ENCODE measurements at places on chromosomes 1 and 21.

DNA sequence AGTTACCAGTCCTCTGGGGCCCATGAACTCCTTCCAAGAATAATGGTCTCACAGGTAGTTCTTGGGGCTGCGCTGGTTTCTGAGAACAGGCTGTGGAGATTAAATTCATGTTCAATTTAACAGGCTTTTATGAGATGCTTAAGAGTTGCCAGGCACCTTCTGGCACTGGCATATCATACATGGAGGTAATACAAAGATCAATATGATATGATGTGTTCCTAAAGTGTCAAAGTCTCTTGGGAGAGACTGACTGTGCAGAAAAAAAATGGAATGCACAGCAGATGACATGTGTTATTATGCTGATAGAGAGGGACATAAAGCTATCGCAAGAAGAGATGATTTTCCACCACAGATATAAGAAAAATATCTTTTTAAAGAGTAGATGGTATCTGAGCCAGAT is 6.8 kb downstream of the CYP2J2 start:
- no peak for DNase-seq

DNA sequence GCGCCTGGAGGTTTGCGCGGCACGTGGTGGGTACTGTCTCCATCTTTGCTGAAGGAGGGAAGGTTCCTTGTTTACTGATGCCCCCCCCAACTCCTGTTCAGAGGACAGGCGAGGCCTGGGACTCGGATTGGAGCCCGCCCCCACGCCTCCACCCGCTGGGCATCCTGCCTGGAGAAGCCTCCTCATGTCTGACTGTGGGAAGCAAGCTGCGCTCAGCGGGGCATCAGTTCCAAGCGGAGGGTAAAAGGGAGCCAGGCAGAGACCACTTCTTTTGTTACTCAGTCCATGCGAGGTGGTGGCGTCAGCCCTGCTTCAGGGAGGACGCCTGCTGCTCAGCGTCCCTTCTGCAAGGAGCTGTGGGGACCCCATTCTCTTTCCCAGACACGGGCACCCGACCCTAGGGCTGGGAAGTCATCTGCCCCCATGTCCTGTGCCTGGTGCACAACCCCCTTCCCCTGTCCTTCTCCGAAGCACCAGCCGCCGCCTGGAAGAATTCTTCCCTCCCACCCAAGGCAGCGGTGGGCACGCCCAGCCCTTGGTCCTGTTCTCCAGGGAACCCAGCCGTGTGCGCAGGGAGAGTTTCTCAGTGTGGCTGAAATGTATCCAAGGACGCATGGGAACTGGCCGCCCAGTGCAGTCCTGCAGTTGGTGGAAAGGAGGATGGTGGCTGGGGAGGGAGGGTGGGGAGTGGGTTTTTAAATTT is 414.0 kb downstream of the CAMTA1 start:
- no peak for DNase-seq

- DNase-seq: no peak
Observed at GRCh38 chr1:222970040-222970439, 155.2 kb downstream of the DISP1 start.

DNA sequence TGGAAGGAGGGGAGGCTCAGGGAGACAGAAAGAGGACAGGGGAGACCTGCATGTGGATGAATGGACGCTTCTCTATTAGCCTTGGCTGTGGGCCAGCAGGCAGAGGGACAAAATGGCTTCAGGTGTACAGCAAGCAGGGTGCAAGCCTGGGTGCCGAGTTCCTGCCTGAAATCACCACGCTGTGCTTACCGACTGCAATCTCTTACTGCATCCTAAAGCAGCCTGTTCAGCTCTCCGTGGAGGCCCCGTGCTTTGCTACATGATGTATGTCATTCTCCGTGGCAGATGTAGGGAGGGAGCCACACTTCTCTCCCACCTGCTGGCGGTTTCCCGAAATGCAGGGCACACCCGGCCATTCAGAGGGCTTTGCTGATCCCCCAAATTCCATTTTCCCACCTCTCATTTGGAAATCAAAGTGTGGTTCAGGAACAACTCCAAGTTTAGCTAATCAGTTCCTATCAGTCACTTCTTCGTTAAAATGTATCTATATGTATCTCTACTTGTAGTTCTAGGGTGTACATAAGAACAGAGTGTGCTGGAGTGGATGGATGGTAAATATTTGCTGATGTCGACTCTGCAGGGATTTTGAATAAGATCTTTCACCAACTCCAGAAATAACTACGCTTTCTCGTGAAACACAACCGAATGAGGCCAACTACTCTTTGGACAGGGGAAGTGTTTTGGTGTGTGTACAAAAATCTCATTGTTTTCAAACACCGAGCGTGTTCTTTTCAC is 122.3 kb upstream of the BACE2 start:
- DNase-seq: no peak

GRCh38 chr1:89465201-89465600 is 59.4 kb upstream of the LRRC8B start:
- DNase-seq: no peak

DNA sequence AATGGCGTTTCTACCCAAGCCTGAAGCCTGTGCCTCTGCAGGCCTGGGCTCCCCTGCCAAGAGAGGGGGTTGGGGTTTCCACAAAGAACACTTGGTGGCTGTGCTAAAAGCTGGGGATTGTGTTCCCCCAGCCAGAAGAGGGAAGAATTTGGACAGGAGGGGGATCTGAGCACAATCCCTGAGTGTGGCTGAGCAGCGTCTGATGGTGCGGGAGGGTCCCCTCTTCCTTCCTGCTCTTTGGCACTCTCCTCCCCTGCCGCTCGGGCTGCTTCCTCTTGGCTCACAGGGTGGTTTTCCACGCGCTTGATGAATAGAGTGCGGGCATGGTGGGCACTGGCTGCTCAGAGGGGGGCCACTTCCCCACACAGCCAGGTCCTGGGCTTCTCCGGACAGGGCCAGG is 3.7 kb downstream of the GPR37L1 start:
- DNase-seq: no peak

- DNase-seq: no peak
Observed at GRCh38 chr1:234751678-234752077, 141.7 kb upstream of the IRF2BP2 start.
